Chondrocyte (in vitro differentiated cells): ENCODE measurements at places on chromosomes 12 and 14. TPM values are rescaled to one million over a fixed set of nuclear protein-coding genes. Genes with fewer than 3 reads are reported as not detected.

DNA sequence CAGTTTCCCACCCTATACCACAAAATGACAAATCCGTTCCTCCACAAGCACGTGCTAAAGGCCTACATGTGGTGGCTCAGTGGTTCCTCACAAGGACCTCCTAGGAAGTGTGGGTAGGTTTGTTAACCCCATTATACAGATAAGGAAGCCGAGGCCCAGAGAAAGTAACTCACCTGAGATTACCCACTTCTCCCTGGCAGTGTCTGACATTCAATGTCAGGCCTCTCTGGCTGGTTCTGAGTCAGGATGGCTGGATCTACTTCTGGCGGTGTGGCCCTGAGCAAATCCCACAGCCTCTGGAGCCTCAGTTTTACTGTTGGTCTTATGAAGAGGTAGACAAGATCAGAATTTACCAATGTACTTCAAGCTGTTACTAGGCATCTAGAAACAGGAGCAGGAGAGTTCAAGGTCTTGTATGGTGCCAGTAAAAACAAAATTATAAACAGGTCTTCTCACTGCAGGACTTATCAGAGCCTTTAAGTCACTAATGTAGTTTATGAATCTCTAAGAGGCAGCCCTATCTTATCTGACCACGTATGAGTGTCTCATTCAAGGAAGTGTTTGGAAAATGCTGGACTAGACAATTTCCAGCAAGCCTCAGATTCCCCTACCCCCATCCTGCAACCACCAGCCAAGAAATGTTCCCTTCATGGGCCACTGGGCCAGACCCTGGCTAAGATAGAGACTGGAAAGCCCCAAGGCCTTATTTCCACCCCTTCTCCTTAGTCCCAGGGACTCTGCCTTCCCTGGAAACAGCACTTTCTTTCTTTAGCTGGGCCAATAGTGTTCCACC lies 4.2 kb downstream of the HSPB8 start:
- DNase-seq, result no peak
- H3K27me3 ChIP-seq, result no peaks in the 10 kb centered on the region
- peaks cover 63% of the 10 kb centered on the region for H3K4me1 ChIP-seq
- H3K27ac ChIP-seq, result peak overlapping the region; percentile 60
- H3K4me3 ChIP-seq, result no peak overlapping the region
- peaks cover 8% of the 10 kb centered on the region for H3K36me3 ChIP-seq

KTN1 gene
- 129 to 148 TPM (median 137 TPM) in 3 replicates for total RNA-seq

GRCh38 chr14:103830511-103831270 lies 16.7 kb downstream of the PPP1R13B start:
- DNase-seq, result no peak
- no peak overlapping the region for H3K27ac ChIP-seq
- no peak overlapping the region for H3K4me3 ChIP-seq
- no peaks in the 10 kb centered on the region for H3K36me3 ChIP-seq

DNA sequence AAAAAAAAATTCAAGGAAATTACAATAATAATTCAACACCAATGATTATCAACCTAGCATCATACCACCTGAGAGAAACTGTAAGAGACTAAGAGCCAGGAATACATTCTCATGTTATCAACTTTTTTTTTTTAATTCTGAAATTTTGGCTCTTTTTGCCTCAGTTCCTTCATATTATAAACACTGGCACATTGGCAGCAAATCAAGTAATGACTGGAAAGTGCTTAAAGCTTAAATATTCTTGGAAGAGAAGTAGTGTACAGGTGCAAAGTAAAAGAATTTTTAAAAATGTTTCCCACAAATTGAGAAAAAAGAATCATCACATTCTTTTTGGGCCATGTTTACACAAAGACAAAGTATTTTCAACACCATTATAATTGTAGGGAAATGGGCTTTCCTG lies 296.9 kb upstream of the SOX5 start:
- H3K4me3 ChIP-seq, result no peak overlapping the region
- H3K4me1 ChIP-seq, result peaks cover 13% of the 10 kb centered on the region
- no peak overlapping the region for H3K27ac ChIP-seq
- no peaks in the 10 kb centered on the region for H3K27me3 ChIP-seq
- DNase-seq, result no peak
- H3K36me3 ChIP-seq, result no peaks in the 10 kb centered on the region

DNA sequence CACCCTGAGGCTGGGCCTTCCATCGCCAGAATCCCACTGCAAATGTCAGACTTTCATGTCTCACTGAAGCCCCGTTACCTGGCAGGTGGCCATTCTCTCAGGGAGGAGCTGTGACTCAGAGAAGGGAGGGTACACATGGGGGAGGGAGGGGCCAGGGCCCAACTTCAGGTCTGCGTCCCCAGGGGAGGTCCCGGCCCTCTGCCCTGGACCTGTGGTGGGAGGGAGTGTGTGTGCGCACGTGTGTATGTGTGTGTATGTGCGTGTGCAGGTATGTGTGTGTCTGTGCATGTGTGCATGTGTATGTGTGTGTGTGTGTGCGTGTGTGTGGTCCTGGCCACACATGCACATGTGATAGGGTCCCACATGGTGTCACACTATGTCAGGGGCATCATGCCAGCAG lies 50.9 kb downstream of the MVK start:
- no peak overlapping the region for H3K27ac ChIP-seq
- no peak overlapping the region for H3K4me3 ChIP-seq
- no peaks in the 10 kb centered on the region for H3K4me1 ChIP-seq
- H3K27me3 ChIP-seq, result peaks cover 53% of the 10 kb centered on the region
- H3K36me3 ChIP-seq, result peaks cover 1% of the 10 kb centered on the region
- no peak for DNase-seq

- H3K27me3 ChIP-seq, result peaks cover 11% of the 10 kb centered on the region
- DNase-seq, result no peak
- H3K4me3 ChIP-seq, result no peak overlapping the region
- no peaks in the 10 kb centered on the region for H3K4me1 ChIP-seq
Measured at GRCh38 chr12:55250944-55251343, 6.5 kb downstream of the OR6C74 start.

ACRBP gene
- 0.37 to 0.74 TPM (median 0.41 TPM) in 3 replicates for total RNA-seq

DNA sequence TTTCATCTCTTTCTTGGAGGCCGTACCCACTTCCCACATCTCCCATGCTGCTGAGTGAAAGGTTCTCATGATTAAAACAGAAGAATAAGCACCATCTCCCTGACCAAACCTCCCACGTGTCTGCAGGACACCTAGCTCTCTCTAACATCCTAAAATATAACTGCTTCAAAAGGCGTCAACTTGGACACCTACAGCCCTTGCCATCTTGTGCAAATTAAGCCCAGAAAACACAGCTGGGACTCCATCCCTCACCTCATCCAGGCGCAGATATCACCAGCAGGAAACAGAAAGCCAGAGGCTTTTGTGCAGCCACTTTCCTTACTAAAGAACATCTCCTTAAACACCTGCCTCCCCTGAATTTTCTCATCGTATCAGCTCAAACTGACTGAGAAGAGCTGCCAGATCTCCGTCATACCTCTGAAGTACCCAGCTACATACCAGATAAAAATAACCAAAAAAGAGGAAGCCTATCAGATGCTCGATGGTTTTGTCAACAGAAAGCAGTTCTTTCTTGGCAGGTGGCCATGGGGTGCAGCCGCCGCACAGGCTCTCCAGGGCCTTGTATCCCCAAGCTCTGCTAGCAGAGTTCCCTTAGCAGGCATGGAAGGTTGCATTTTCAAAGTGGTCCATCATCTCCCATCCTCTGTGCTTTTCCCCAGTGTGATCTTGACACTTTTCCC lies 28.8 kb downstream of the MAP3K9 start:
- peaks cover 21% of the 10 kb centered on the region for H3K4me1 ChIP-seq
- no peak overlapping the region for H3K27ac ChIP-seq
- no peaks in the 10 kb centered on the region for H3K36me3 ChIP-seq
- H3K27me3 ChIP-seq, result no peaks in the 10 kb centered on the region
- DNase-seq, result no peak

FAM181A gene
- not detected in 3 replicates for total RNA-seq

DNA sequence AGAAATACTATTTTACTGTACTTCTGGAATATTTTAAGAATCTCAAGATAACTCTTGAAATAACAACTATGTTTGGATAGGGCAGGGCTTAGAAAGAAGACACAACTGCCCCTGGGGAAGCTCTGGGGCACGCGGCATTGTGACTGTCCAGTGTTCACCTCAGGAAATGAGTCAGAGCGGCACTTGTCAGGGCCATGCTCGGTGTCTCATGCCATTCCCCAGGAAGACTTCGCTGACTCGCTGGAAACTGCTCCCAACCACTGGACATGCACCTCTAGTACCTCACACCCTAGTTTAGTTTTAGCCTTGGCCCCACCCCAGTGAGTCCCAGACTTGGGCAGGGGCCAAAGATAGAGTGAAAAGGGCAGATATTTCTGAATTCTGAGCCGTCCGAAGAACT lies 192.0 kb downstream of the TTC7B start:
- H3K27me3 ChIP-seq, result no peaks in the 10 kb centered on the region
- peaks cover 1% of the 10 kb centered on the region for H3K36me3 ChIP-seq
- peak overlapping the region; percentile 18 for H3K4me3 ChIP-seq
- DNase-seq, result no peak

LRRC10 gene
- total RNA-seq, result not detected in 3 replicates

DNA sequence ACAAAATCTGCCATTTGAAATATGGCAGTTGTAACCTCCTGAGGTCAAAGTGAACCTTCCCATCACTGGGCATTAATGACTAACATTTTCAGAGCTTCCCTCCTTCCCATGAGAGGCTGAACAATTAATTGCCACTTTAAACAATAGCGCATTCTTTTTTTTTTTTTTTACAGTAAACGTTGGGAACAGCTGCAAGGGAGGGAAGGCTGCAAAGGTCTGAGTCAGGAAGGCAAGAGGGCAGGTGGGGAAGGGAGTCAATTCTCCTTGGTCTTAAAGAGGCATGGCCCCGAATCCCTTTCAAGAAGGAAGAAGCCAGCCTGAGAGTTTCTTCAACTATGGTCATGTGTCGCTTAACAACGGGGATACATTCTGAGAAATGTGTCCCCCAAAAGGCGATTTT lies 41.0 kb upstream of the PLEKHG3 start:
- H3K27ac ChIP-seq, result no peak overlapping the region
- no peak overlapping the region for H3K4me3 ChIP-seq
- H3K27me3 ChIP-seq, result no peaks in the 10 kb centered on the region
- no peak for DNase-seq

- H3K4me3 ChIP-seq, result no peak overlapping the region
- no peak overlapping the region for H3K27ac ChIP-seq
- no peak for DNase-seq
- no peaks in the 10 kb centered on the region for H3K36me3 ChIP-seq
Measured at GRCh38 chr12:78086553-78087362, 256.1 kb downstream of the NAV3 start.

PSMD9 gene
- total RNA-seq, result 49.7 to 61.9 TPM (median 53.5 TPM) in 3 replicates

DNA sequence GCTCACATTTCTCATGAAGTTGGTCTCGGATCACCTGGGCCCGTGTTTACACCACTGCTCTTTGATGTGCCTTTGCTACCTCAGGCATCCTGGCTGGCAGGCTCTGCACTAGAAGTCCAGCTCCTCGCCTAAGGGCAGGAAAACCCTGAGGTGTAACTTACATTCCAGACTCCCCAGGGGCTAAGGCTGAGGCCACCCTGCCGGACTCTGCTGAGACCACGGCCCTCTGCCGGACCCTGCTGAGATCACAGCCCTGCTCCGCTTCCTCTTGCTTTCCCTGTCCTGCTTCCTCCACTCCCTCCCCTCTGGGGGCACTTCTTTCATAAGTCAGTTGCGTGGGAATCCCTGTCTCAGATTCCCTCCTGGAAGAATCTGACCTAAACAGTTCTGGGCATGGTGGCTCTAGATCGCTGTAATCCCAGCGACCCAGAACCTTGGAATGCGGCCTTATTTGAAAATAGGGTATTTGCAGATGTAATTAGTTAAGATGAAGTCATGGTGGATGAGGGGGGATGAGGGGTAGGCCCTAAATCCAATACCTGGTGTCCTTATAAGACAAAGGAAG lies 17.2 kb downstream of the RILPL1 start:
- DNase-seq, result peak; percentile 94
- peaks cover 49% of the 10 kb centered on the region for H3K4me1 ChIP-seq
- peaks cover 25% of the 10 kb centered on the region for H3K36me3 ChIP-seq
- H3K27me3 ChIP-seq, result no peaks in the 10 kb centered on the region
- H3K27ac ChIP-seq, result peak overlapping the region; percentile 86

COPS7A gene
- 57.0 to 74.4 TPM (median 59.3 TPM) in 3 replicates for total RNA-seq

GRCh38 chr12:52044292-52044983 lies 6.8 kb upstream of the NR4A1 start:
- H3K27ac ChIP-seq, result no peak overlapping the region
- no peak overlapping the region for H3K4me3 ChIP-seq
- H3K36me3 ChIP-seq, result peaks cover 2% of the 10 kb centered on the region
- H3K27me3 ChIP-seq, result no peaks in the 10 kb centered on the region
- peaks cover 7% of the 10 kb centered on the region for H3K4me1 ChIP-seq

- no peak overlapping the region for H3K4me3 ChIP-seq
- peaks cover 1% of the 10 kb centered on the region for H3K27me3 ChIP-seq
- no peaks in the 10 kb centered on the region for H3K36me3 ChIP-seq
- DNase-seq, result no peak
- H3K4me1 ChIP-seq, result peaks cover 26% of the 10 kb centered on the region
Measured at GRCh38 chr14:89085231-89085731, 260.8 kb downstream of the TTC8 start.

DNA sequence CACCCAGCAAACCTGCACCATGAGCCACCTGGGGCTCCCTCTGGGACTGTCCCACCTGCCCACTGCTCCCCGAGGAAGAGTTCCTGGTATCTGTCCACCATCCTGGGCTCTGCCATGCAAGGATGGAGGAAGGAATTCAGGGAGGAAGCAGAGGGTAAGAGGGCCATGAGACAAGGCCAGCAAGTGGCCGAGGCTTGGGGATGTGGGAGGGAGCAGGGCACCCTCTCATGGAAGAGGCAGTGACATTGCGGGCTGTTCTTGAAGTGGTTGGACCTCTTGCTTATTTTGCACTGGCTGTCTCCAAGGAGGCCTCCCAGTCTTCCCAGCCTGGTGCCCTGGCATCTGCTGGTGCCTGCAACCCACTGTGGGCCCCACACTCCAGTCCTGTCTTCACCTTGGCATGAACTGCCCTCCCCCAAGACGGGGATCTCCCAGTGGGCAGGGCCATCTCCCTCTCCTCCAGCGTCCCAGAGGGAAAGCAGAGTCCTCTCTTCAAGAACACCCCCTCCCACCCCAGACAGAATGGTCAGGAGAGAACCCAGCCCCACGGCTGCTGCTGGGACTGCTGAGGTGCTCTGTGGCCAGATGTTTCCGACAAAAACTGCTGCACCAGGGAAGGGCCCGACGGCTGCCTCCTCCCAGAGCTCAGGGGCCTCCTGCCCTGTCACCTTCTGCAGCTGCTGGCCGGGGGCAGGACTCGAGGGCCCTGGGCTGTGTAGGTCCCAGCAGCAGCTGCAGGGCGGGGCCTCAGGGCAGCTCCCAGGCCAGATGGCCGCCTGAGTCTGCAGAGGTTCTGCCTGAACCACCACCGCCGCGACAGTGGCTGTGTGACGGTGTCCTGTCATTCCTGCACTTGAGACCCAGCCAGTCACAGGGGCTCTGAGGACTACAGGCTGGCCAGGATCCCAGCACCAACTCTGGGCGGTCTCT lies 1.8 kb upstream of the AKT1 start:
- no peak overlapping the region for H3K27ac ChIP-seq
- no peak for DNase-seq
- H3K4me1 ChIP-seq, result peaks cover 43% of the 10 kb centered on the region
- no peak overlapping the region for H3K4me3 ChIP-seq
- no peaks in the 10 kb centered on the region for H3K27me3 ChIP-seq

DNA sequence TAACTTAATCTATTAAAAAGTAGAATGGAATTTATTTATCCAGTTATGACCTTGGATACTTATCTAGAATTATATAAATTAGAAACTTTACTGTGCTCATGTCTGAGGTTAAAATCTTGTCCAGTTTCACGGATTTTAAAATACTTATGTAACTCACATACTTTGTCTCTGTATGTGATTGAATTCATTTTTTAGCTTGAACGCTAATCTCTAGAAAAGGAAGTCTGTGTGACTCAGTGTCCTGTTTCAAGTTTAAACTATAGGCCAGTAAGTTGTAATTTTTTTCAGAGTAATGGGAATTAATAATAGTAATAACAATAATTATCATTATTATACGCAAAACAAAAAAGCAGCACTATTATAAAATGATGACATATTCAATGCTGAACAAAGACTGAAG lies 168.6 kb downstream of the CPNE8 start:
- H3K27me3 ChIP-seq, result no peaks in the 10 kb centered on the region
- H3K4me3 ChIP-seq, result no peak overlapping the region
- no peaks in the 10 kb centered on the region for H3K4me1 ChIP-seq
